ENCODE measurements at places on chromosomes 5 and 9.

DNA sequence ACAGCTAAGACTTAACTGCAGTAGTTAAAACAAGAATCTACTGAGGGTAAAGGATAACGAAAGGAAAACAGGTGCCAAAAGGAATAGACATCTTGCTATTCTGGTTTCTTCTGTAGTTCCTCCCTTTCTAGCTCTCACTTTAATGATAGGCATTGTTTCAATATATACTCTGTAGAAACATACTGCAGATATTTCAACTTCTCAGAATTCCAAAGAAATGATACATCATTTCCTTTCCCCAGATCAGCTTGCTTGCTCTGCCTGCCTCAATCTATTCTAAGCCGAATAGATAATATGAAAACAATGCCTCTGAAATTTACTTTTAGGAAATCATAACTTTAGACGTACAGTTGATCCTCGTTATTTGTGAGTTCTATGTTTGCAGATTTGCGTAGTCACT, 46.3 kb downstream of the ACO1 start:
- no peak for DNase-seq

- peak; percentile 70 for DNase-seq
These were observed 190.0 kb downstream of the MED10 start for GRCh38 chr5:6188344-6188743.

DNA sequence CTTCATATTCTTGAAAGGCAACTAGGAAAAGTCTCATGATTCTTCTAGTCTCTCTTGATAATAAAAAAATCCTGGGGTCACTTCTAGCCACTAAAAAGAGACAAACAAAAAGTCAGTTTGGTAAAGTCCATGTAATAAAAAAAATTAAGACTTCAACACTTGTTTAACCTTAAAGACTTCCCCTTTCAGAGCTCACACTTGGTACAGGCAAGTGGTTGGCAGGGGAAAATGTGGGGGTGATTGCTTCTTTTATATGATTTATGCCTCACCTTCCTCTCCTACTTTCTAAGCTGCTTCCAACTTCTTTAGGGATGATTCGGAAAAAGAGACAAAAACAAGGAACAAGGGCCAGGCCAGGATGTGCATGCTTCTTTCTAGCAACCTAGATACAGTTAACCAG, 5.1 kb upstream of the ERCC6L2 start:
- DNase-seq = no peak

DNA sequence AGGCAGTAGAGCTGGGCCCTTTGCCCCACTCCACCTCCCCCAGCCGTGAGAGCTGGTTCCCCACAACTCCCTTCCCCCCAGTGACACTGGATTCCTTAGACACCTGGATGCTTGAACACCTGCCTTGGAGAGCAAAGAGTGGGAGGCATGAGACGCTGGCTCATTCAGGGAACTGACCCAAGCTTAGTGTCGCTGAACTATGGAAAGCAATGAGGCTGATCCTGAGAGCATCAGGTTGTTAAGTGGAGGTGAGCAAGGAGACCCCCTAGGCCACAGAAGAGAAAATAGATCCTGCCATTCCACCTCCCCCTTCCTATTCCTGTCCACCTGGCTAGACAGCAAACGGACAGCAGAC, 2.0 kb downstream of the CCL19 start:
- no peak for DNase-seq

DNA sequence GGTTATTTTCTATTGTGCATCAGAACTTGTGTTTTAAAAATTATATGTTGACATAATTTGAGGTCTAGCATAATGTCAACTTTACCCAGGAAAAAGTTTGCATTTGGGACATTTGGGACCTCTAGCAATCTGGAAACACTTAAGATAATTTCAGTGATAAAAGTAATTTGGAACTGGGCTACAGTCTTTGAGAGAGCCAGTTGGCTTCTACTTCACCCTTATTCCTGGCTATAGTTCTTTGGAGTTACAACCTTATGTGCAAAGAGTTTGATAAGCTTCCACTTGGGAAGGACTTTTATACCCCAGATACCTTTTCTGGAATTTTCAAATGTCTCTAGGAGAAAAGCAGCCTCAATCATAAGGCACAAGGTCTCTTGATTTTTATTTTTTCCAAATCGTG, 139.3 kb downstream of the ARRDC3 start:
- DNase-seq = no peak
